ENCODE measurements at places on chromosomes 5 and 9. TPM values are rescaled to one million over a fixed set of nuclear protein-coding genes. Genes with fewer than 3 reads are reported as not detected.
A peak's percentile ranks its signal among the peaks of the same experiment; 100 is the strongest.

Gene SAXO1
- polyA plus RNA-seq, result not detected

DNA sequence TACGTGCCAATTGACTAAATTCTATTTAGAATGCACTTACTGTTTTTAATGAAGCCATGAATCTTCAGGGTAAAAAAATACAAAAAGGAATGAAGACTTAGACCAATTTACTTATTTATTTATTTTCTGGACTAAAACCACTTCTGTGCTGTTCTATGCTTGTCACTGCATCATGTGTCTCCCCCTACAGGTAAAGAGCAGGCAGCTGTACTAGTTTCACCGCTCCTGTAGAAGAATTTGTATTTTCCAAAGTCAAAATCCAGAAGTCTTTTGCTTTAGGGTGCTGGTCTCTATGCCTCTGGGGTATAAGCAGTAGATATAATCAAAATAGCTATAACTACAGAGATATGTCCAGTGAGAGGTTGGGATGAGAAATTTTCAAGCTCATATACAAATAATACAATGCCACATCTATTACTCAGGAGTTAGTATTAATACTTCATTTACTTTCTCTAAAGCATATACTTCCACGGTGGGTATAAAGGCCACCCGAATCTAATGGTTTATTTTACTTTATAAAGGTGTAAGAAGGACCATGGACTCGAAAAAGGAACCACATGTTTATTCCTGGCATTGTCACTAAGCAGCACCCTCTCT, 591.5 kb downstream of the RAB3C start:
- peak; percentile 44 for DNase-seq

GRCh38 chr9:77261605-77262004, 84.3 kb downstream of the VPS13A start:
- no peak for DNase-seq

DNA sequence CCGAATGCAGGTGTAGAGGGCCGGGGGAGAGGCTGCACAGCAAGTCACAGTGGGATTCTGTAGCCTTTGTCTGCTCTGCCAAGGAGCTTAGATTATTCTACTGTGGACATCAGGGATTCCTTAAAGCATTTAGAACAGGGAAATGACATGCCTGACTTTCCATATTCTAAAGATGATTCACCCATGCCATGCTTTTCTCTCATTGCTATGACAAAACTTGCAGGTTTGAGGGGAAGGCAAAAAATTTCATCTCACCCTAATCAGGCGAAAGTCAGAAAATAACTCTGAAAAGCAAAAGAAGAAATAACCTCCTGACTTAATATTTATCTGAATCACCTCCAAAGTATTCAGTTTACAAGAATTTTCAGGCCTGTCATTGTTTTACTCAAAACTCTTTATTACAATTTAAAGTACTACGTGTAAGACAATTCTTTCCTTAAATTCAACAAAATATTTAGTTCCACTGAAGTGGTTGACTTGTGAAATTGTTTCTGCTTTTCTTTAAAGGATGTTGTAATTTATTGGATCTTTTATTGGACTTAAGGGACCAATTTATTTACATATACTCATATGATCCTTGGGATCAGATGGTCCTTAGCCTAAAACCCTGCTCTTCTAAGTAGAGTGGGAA, 30.0 kb upstream of the GAS1 start:
- DNase-seq, result no peak

Gene FOXE1
- not detected for polyA plus RNA-seq

DNA sequence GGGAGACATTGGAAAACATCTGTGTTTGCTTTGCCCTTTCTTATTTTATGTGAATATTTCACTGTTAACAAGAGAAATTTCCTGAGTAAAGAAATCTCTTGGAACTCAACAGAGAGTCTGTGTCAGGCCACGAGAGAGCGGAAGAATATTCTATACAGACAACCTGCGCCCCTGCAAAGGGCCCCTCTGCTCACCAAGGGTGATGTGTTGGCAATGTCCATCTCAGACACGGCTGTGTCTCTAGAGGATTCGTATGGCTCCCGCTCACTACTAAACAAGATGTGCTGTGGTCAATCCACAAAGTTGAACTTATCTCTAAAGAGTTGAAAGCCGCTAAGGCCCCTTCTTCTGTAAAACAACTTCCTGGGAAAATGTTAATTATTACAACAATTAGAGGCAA, 241.0 kb upstream of the IRX1 start:
- no peak for DNase-seq

Gene CTXN3
- polyA plus RNA-seq, result not detected

Data from CD8-positive, alpha-beta memory T cell (primary cell).